Amniotic stem cell (primary cell): ENCODE measurements at places on chromosomes 11 and 22.

DNA sequence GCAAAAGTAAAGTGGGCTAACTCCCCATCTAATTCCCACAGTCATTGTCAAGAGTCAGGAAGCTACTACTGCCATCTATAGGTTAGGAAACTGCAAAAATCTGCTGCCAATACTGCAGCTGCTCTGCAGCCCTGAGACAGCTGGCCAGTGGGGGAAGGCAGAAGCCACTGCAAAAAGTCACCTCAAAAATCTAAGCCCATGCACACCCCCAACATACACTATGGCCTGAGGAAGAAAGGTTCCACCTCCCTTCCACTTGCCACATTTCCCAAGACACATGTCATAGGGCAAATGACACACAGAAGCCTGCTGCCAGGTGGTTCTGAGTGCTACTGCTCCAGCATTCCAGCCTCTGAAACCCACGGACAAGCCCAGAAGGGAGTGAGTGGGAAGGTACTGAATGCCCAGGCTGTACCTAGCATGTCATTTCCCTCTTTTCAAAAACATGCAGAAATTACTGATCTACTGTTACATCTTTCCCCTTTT lies 36.9 kb downstream of the DGCR2 start:
- peak; percentile 34 for DNase-seq

DNA sequence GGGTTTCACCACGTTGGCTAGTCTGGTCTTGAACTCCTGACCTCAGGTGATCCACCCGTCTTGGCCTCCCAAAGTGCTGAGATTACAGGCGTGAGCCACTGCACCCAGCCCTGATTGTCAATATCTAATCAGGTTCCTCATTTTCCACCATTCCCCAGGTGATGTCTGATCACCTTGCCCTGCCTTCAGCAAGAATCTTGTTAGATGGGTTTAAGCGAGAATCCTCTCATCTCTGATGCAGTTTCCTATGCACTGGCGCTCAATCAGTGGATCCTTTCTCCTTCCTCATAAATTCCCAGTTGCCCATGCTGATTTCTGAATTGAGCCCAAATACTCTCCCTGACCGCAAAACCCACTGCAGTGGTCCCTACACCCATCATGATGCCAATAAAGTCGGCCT lies 664 bp upstream of the ZC3H7B start:
- DNase-seq, result no peak

DNA sequence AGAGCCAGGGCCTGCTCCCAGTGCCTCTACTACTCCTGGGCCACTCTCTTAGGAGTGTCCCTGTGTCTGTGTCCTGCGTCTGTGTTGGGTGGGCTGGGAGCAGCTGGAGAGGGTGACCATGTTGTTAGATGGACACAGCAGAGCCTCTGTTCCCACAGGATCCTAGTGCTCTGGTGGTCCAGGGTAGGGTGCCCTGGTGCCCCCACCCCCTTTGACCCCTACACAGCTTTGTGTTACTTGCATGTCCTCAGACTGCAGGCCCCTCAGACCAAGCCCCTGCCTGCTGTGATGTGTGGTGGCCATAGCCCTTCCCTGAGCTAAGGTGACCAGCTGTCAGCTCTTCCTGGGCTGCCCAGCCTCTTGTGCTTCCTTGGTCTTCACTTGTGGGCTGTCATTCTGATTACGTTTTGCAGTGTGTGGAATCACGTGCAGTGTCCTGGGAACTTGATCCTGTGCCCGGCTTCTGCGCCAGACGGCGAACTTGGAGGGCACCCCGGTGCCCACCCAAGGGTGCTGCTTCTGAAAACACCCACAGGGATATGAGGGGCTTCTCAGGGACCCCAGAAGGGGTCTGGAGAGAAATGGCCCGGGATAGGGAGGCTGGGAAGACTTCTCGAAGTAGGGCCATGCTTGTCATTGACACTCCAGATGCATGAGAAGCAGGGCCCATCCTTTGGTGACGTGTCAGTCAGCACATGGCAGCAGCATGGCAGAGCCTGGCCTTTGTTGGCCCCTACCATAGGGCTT lies 1.5 kb downstream of the TANGO2 start:
- no peak for DNase-seq

DNA sequence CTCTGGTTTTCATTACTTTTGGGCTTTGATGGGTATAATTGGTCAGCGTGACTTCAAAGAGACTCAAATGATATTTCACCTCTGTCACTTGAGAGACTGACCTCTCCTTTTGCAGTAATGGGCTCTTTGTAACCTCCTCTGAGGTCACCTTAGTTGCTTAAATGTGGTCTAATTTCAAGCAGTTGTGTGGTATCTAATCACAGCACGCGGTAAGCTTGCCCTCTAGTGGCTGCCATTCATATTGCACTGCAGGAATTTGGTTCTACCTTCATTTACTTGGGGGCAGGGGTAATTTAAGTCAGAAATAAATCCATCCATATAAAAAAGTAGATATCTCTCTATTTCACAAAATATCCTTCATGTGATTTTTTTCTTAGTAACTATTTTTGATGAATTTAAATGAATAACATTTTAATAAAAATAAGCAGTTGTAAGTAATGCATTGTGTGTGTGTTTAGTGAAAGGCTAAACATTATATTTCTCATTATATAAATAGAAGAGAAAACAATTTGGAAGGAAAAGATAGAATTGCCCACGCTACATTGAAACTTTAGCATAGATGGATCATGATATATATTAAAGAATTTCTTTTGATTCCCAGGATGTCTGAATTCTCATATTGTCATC lies 55.0 kb upstream of the ANO3 start:
- DNase-seq, result no peak

GRCh38 chr22:23521441-23522113 lies 58.5 kb downstream of the IGLL1 start:
- peak; percentile 88 for DNase-seq

DNA sequence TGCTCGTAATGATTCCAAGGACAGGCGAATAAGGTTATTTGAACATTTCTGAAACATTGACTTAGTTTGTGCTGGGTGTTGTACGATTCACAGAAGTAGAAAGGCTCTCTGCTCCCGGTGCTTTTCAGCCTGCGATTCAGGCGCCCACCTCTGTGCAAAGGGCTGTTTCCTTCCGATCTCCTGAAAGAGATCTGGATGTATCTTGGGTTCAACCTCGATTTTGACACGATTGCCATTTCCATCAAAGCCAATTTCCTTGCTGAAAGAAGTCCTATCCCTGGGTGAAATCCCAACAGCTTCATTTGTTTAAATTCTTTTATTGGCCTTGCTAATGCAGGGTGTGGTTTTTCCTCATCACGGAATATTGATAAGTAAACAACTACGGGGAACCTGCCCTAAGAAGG lies 1.1 kb upstream of the ZC3H12C start:
- DNase-seq, result no peak

- peak; percentile 81 for DNase-seq
Measured at GRCh38 chr11:86919557-86920210, 35.5 kb downstream of the FZD4 start.

DNA sequence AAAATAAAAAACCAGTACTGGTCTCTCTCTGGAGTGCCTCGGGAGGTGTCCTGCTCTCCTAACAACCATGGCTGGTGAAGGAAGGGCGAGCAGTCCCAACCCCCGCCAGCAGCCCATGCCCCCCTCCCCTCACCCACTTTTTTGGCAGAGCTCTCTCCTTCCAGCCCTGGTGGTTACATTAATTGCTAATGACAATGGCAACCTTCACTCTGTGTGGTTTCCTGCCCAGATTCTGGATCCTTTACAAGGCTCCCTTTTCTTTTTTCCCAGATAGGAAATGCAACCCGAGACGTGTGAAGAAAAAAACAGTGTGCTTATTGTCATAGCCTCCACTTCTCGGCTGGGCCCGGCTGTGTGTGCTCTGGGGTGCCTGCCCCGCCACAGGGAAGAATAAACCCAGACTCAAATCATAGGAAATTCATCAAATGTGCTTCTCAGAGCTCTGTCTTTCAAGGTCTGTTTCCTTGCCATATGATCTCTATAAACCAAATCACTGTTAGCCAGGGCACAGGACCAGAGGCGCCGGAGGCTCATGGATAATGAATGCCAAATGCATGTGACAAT lies 513.0 kb downstream of the SOX6 start:
- no peak for DNase-seq

DNA sequence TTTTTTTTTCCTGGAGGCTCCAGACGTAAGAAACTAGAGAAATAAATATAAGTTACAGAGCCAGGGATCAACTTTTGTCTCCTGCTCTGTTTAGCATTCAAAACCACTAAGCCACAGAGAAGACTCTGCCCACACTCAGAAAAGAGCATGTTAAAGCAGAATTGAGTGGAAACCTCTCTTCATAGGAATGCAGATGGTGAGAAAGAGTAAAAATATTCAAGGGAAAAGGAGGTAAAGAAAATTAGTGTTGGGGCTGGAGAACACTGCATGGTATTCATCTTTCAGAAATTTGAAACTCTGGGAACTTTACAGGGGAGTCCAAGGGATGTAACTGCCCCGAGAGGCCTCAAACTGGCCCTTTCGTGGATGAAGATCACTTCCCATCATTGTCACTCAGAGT lies 65.1 kb downstream of the CLMP start:
- no peak for DNase-seq
